ENCODE measurements at places on chromosomes 1 and 21. TPM values are rescaled to one million over a fixed set of nuclear protein-coding genes. Genes with fewer than 3 reads are reported as not detected.

NR1I3 gene
- not detected for total RNA-seq

NBPF20 gene
- total RNA-seq, result 2.1 TPM

MR1 gene
- total RNA-seq, result 21.6 TPM

HMCN1 gene
- total RNA-seq, result 106 TPM

TDRD10 gene
- not detected for total RNA-seq

DNASE2B gene
- not detected for total RNA-seq

NHLH1 gene
- total RNA-seq, result not detected

TSHB gene
- not detected for total RNA-seq

S1PR1 gene
- total RNA-seq, result 5.5 TPM

OR4F16 gene
- 0.54 TPM for total RNA-seq

FAM177B gene
- not detected for total RNA-seq

TMEM50A gene
- total RNA-seq, result 206 TPM

TOMM20 gene
- 107 TPM for total RNA-seq

NECTIN4 gene
- not detected for total RNA-seq

TMOD4 gene
- not detected for total RNA-seq

S100A1 gene
- total RNA-seq, result 0.54 TPM

MUL1 gene
- 23.7 TPM for total RNA-seq

TRIM33 gene
- 37.4 TPM for total RNA-seq

OR10K1 gene
- total RNA-seq, result not detected

C1orf115 gene
- not detected for total RNA-seq

ENAH gene
- 131 TPM for total RNA-seq

ELAPOR1 gene
- total RNA-seq, result 0.45 TPM

NGF gene
- 20.2 TPM for total RNA-seq

FCRL5 gene
- not detected for total RNA-seq

BEST4 gene
- 0.09 TPM for total RNA-seq

ATF6 gene
- 13.7 TPM for total RNA-seq

RORC gene
- not detected for total RNA-seq

RGS1 gene
- not detected for total RNA-seq

GJA5 gene
- total RNA-seq, result not detected

SLC5A9 gene
- not detected for total RNA-seq

THEM5 gene
- total RNA-seq, result not detected

PERM1 gene
- 0.57 TPM for total RNA-seq

UMODL1 gene
- total RNA-seq, result not detected

LPAR3 gene
- total RNA-seq, result 3.6 TPM

ITLN1 gene
- total RNA-seq, result 0.49 TPM

EPHA2 gene
- total RNA-seq, result 7.8 TPM

IL19 gene
- not detected for total RNA-seq

LENEP gene
- total RNA-seq, result not detected

TGFB2 gene
- total RNA-seq, result 13.5 TPM

LIN28A gene
- total RNA-seq, result not detected

MYBPH gene
- total RNA-seq, result 0.08 TPM

KISS1 gene
- not detected for total RNA-seq

All from fibroblast of the aortic adventitia (primary cell).